Stimulated activated CD4-positive, alpha-beta T cell treated with anti-CD3 and anti-CD28 coated beads, Interleukin-1b, Interleukin-23, amount 100 ng/mL, for 4 hours (primary cell): ENCODE measurements at places on chromosomes 12 and 14.

GRCh38 chr14:101000711-101001250 is 97.3 kb upstream of the RTL1 start:
- DNase-seq = no peak

DNA sequence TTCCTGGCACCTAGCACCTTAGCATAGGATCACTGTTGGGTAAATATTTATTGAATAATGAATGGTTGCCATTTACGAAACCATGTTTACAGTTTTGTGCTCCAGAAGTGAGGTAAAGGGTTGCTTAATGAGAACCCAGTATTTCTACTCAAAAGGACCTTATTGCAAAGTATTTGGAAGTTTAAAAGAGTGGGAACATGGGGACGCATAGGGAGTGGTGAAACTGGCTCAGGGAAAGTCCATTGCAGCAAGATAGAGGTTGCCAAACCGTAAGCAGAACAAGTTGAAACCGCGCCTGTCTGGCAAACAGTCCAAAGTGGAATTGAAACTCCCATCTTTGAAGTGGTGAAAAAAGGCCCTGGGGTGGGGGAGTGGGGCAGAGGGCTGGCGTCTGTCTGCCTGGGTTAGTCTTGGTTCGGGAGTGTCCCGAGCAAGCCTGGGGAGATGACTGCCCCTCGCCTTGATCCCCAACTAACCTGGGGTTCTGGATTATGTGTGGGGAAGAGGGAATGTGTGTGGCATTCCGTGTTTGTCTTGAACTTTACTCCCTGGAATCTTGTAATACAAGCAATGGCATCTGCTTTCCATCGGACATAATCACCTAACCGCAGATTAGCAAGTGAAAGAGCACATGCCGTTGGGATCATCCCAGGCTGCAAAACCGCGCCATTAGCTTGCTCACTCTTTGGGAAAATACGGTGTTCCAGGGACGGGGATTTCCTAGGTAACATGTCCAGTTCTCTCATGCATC is 7.2 kb downstream of the ALDH2 start:
- no peak for DNase-seq

GRCh38 chr12:94670898-94671297 is 20.5 kb upstream of the TMCC3 start:
- no peak for DNase-seq

DNA sequence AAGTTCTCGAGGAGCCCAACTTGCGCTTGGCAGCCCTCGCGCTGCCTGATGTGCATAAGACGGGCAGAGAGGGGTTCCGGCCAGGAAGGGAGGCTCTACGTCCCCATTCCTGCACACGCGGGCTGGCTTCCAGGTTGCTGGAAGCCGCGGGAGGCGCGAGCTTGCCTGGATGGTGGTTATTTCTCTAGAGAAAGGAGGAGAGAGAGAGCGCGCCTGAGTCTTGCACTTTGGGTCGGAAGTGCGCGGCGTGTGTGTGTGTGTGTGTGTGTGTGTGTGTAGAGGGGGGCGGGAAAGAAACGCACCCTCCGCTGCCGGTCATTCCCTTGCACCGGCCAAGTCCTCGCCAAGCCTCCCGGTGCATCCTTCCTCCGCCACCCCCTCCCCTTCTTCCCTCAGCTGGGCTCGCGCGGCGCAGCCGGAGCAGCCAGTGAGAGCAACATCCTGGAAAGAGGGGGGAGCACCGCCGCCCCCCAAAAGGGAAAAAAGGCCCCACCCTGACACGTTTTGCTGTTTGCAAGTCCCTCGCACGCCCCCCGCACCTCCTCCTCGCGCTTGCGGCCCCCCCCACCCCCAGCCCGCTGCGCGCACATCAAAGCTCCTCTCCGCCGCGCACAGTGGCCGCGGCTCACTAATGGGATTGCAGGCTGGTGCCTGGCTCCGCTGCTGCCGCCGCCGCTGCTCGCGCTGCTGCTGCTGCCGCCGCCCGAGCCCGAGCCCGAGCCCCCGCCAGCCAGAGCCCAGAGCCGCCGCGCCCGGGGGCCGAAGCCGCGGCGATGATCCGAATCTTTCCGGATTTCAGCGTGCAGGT is 4.4 kb upstream of the NPAS3 start:
- no peak for DNase-seq

DNA sequence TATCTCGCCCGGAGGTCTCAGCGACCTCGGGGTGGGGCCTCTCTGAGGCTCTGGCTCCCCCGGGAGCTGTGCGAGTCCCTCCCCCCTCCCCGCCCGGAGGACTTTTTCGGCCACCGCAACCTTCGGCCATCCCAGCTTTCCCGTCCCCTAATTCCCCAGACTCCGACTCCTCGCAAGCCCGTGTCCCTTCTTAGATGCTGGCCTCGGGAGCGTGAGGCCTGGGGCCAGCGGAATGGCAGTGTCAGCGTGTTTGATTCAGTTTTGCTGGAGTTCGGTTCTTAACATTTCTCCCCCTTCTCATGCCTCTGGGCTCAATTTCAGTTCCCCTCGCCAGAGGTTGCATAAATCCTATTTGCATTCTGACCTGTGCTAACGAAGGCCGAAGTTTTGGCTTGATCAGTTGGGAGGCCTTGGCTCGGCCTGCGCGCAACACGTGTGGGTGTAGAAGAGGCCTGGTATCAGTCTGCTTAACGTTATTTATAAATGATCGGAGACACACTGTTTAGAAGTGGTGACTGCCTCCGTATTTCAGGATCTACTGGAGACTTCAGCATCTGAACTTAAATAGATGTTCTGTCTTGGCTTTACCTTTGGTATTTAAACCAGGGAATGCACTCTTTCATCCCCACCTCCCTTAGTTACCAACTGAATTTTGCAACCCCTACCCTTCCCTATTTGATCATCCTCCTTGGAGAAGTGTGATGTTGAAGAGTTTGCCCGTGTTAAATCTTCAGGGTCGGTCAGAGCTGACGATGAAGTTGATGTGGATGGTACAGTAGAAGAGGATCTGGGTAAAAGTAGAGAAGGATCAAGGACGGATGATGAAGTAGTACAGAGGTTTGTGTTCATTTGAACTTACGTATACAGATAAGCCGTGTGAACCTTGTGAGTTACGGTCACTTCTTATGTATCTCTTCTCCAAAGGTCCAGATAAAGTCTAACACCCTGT is 851 bp downstream of the HSP90B1 start:
- DNase-seq = peak; percentile 11

- no peak for DNase-seq
Observed at GRCh38 chr12:90098132-90098779, 389.6 kb upstream of the ATP2B1 start.

DNA sequence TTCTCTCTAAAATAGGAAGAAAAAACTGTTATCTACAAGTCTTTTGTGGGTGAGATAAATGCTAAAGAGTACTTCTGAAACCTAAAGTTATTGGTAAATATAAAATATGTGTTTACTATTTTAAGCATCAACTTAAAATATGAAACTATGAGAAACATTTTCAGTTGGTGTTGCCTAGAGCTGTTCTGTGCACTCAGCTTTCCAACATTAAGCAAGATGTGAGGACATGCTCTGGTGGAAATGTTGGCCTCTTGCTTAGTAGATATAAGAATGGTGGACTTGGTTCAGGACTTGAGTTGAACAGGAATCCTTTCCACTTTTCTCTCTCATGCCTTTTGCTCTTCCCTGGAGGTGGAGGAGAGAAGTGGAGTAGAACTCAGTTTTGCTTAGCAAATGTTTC is 164.1 kb upstream of the PELI2 start:
- no peak for DNase-seq

GRCh38 chr12:121088195-121088585 is 44.5 kb upstream of the P2RX7 start:
- no peak for DNase-seq
